Tibial nerve (tissue), 4 donors: ENCODE measurements at places on chromosomes 2 and 18. TPM values are rescaled to one million over a fixed set of nuclear protein-coding genes. Genes with fewer than 3 reads are reported as not detected.

- no peaks in the 10 kb centered on the region for H3K27me3 ChIP-seq
- H3K4me3 ChIP-seq, result no peak overlapping the region
- no peak overlapping the region for H3K27ac ChIP-seq
- no peaks in the 10 kb centered on the region for H3K36me3 ChIP-seq
- H3K4me1 ChIP-seq, result no peaks in the 10 kb centered on the region
These were observed 416.8 kb downstream of the FIGN start for GRCh38 chr2:163319006-163319405.

Gene CXCR1
- total RNA-seq, result not detected

- H3K27ac ChIP-seq, result no peak overlapping the region
- H3K4me1 ChIP-seq, result no peaks in the 10 kb centered on the region
- H3K4me3 ChIP-seq, result no peak overlapping the region
- DNase-seq, result no peak
- H3K36me3 ChIP-seq, result no peaks in the 10 kb centered on the region
These were observed 115.2 kb downstream of the NCKAP5 start for GRCh38 chr2:133453032-133453431.

DNA sequence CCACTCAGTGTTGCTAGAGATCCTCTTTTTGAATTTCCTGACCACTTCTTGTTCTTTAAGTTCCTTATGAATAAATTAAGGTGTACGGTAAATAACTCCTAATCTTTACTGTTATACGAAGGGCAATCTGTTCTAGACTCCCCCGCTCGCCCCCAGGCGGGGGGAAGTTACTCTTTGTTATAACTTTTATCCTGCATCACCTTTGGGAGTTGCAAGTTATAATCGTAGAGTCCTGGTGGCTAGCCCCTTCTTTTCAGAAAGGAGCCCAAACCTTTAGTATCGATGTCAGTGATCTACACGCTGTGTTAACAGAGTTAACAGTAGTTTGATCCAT is 652 bp downstream of the GCA start:
- peak overlapping the region; percentile 85 for H3K27ac ChIP-seq
- no peaks in the 10 kb centered on the region for H3K27me3 ChIP-seq
- H3K36me3 ChIP-seq, result peaks cover 1% of the 10 kb centered on the region
- H3K4me1 ChIP-seq, result no peaks in the 10 kb centered on the region

Gene KCNJ3
- 24.1 TPM for total RNA-seq

Gene TNFAIP6
- total RNA-seq, result 6.5 TPM

Gene RNMT
- 23.2 TPM for total RNA-seq

DNA sequence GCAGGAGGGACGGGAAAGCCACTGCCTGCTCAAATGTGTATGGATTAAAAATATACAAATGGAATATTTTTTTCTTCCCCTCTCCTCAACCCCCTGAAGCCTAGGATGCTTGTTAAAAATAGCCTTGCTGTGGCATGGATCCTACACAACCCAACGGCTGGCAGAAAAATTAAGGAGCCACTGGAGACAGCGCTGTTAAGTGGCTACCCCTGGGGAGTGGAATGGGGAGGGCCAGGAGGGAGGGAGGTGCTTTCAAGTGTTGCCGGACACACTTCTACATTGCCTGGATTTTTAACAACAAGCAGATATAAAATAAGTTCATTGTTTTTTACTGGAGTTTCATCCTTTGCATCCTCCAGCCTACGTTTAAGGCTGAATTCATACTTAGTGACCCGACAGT is 66.6 kb downstream of the ZBTB7C start:
- DNase-seq, result no peak
- H3K27me3 ChIP-seq, result no peaks in the 10 kb centered on the region
- H3K4me1 ChIP-seq, result peaks cover 7% of the 10 kb centered on the region
- H3K27ac ChIP-seq, result peak overlapping the region; percentile 75
- H3K36me3 ChIP-seq, result no peaks in the 10 kb centered on the region
- H3K4me3 ChIP-seq, result no peak overlapping the region

- H3K4me1 ChIP-seq, result no peaks in the 10 kb centered on the region
- no peak for DNase-seq
- no peaks in the 10 kb centered on the region for H3K36me3 ChIP-seq
- no peak overlapping the region for H3K4me3 ChIP-seq
These were observed 17.3 kb downstream of the ESPNL start for GRCh38 chr2:238117199-238118154.

Gene FIGN
- total RNA-seq, result 17.7 TPM

Gene GALNT14
- total RNA-seq, result 0.78 TPM

DNA sequence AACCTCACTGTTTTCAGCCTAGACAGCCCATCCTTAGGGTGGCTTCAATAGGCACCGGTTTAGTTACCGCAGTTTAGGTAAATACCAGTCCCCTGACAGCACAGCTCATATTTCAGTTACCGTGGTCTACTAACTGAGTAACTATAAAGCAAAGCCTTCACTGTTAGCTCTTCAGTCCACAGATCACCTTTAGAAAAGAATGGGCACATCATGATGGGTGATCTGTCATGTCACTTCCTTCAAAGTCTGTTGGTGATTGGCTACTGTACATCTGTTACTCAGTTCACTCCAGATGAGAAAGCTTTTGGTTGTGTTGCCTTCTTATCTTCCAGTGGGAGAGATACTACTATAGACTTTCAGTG is 21.0 kb downstream of the SLC20A1 start:
- no peaks in the 10 kb centered on the region for H3K4me1 ChIP-seq
- no peaks in the 10 kb centered on the region for H3K27me3 ChIP-seq
- H3K27ac ChIP-seq, result no peak overlapping the region
- H3K36me3 ChIP-seq, result no peaks in the 10 kb centered on the region
- H3K4me3 ChIP-seq, result no peak overlapping the region
- DNase-seq, result no peak

Gene STAT4
- total RNA-seq, result 4.2 TPM

Gene PSD4
- 20.7 TPM for total RNA-seq

GRCh38 chr18:70288171-70288850 is 534 bp upstream of the SOCS6 start:
- no peak for DNase-seq
- peak overlapping the region; percentile 70 for H3K4me3 ChIP-seq
- H3K4me1 ChIP-seq, result peaks cover 16% of the 10 kb centered on the region
- no peaks in the 10 kb centered on the region for H3K36me3 ChIP-seq

Gene CYBRD1
- 215 TPM for total RNA-seq

DNA sequence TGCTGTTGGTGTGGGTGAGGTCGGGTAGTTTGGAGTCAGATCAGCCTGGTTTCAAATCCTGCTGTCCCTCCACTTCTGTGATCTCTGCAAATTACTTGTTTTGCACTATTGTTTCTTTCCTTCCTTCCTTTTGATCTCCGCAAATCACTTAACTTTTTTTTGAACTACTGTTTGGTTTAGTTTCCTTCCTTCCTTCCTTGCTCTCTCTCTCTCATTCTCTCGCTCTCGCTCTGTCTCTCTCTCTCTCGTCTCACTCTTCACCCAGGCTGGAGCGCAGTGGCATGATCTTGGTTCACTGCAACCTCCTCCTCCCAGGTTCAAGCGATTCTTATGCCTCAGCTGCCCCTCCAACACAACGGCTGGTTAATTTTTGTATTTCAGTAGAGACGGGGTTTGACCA is 141.6 kb upstream of the ITGA6 start:
- no peak overlapping the region for H3K27ac ChIP-seq
- no peak overlapping the region for H3K4me3 ChIP-seq
- no peaks in the 10 kb centered on the region for H3K27me3 ChIP-seq
- H3K4me1 ChIP-seq, result peaks cover 26% of the 10 kb centered on the region
- H3K36me3 ChIP-seq, result no peaks in the 10 kb centered on the region
